H4 (cell line): ENCODE measurements at places on chromosomes 6 and 20. TPM values are rescaled to one million over a fixed set of nuclear protein-coding genes. Genes with fewer than 3 reads are reported as not detected.

The DCBLD1 gene
- 17.3 and 28.6 TPM in 2 replicates for total RNA-seq

- peak; percentile 71 for DNase-seq
These were observed 122.5 kb upstream of the SLC2A12 start for GRCh38 chr6:134174672-134175531.

DNA sequence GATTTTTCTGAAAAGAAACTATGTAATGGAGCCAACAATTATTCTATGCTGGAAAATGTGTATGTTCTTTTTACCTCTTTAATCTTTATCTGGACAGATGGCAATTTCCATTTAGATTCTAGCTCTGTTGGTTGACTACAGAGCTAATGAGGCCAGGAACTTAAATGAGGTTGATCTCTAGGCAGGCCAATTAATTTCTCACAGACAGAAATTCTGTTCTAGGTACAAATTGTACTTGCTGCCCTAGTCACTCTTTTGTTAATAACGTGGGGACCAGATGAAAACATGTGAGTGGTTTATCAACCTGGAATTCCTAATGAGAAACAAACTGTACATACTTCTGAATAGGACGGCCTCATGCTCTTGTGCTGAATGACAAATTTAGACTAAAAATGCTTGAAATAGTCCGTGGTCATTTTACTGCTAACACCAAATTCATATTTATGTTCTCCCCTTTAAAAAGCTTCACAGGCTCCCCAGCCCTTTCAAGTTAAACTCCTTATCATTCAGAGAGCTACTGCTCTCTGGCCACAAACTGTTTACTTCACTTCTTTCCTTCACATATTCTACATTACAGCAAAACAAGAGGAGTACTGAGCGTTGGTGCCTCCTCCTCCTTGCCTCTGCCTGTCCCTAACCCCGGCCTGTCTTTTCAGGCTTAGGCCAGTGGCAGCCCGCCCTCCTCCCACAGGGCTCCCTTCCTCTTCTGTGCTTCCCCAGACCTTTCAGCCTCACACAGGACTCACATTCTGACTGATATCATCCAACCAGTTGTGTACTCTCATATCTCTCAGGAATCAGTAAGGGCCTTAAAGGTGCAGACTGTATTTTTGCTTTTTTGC is 41.4 kb downstream of the DTNBP1 start:
- peak; percentile 9 for DNase-seq

GRCh38 chr6:32170294-32170693 is 5.6 kb downstream of the AGPAT1 start:
- DNase-seq, result no peak

- no peak for DNase-seq
These were observed 655.4 kb upstream of the EPHA7 start for GRCh38 chr6:94074764-94075163.

- no peak for DNase-seq
These were observed 33.8 kb upstream of the RREB1 start for GRCh38 chr6:7073821-7074525.

DNA sequence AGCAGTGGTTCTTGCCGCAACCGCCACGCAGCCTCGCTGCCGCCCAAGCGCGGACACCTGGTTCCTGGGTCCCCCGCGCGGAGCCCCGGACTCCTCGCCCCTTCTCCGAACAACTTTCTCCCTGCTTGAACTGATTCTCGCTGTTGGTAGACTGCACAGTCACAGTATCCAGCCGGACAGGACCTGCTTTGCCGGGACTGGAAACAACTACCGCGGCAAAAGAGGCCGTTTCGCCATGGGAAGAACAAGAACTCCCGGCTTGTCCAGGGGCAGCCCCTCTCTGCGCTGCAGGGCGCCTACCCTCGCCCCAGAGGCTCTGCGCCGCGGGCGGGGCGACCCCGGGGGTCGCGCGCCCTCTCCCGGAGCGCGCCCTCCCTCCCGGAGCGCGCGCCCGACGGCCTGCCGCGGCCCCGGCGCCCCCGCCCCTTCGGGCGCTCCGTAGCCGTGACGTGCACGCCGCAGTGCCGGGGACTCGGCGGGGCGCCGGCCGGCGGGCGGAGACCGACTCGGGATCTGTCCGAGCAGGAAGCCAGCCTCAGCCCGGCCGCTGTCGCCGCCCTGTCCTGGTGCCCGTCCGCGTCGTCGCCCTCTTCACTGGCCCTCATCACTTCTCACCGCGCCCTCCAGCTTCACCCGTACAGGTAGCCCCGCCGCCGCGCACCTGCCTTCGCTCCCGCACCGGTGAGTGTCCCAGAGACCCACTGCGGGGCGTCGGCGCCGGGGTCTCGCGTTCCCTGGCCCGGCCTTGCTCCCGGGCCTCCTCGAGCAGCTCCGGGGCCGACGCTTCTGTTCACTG is at the start of gene MYO6:
TSS of gene MYO6 (plus strand) at position 497 of the 796 bp plus-strand sequence. CDS start 68,309 bp downstream, outside the sequence.
- DNase-seq, result no peak

- DNase-seq, result peak; percentile 53
These were observed 9.1 kb downstream of the SMPDL3A start for GRCh38 chr6:122798099-122798641.

The ELOVL2 gene
- total RNA-seq, result 0.58 and 0.85 TPM in 2 replicates

- peak; percentile 59 for DNase-seq
These were observed 189.3 kb downstream of the PREX1 start for GRCh38 chr20:48638546-48638945.

DNA sequence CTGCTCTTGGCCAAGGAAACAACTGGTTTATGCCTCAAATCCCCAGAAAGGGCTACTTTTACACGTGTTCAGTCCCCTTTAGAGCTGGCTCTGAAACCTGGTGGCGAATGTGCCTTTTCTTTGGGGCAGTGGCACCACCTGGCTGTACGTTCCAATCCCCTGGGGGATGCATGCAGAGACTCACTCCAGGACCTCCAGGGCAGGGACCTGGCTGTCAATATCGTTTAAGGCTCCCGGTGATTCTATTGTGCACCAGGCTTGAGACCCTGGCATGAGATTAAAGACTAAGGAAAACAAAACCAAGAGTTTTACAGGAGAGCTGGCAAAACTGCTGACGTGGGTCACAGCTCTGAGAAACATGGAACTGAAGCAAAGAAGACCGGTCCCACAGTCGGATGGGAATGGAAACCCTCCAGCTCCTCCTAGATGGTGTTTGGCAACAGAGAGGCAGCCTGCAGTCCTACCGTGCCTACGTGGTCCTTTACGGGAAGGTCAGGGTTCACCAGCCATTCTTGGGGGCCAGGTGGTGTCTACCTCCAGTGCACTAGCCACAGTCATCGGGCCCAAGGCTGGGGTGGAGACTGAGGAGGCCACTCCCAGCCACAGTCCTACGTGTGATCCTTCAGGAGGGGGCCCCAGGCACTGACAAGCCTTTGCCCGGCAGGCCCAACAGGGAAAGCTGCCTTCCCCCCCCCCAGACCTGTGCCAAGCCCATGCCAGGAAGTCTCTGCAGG is 203.3 kb upstream of the CST7 start:
- no peak for DNase-seq

The SYNGAP1 gene
- 0.37 and 0.75 TPM in 2 replicates for total RNA-seq

DNA sequence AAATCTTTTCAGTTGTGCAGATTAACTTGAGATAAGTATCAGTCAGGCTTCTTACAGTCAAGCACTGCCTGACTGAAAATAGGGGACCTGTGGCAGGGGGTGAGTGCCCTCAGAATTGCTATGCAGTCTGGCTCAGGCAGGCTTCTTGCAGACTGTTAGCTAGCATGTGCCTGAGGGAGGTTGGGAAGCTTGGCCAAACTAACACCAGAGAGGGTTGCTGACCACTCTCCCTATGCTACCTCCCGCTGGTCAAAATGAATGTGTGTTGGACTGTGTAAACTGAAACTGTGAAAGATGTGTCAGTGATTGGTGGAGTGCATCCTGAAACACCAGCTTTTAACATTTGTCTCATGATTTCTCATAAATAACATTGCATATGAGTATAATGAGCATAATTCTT is 622.3 kb upstream of the IMPG1 start:
- DNase-seq, result no peak

- DNase-seq, result peak; percentile 55
These were observed 71.1 kb upstream of the THEMIS start for GRCh38 chr6:127971945-127972391.

The LY6G6C gene
- not detected in 2 replicates for total RNA-seq

GRCh38 chr6:170447561-170447930 is 105.6 kb downstream of the PSMB1 start:
- no peak for DNase-seq
